ENCODE measurements at places on chromosomes 11 and 22.

GRCh38 chr22:46053563-46054090 is 76.7 kb upstream of the WNT7B start:
- peak; percentile 71 for DNase-seq

- no peak for DNase-seq
These were observed 433.3 kb downstream of the BUD13 start for GRCh38 chr11:116339306-116340098.

GRCh38 chr11:61630089-61630488 is 49.2 kb upstream of the SYT7 start:
- DNase-seq: no peak

DNA sequence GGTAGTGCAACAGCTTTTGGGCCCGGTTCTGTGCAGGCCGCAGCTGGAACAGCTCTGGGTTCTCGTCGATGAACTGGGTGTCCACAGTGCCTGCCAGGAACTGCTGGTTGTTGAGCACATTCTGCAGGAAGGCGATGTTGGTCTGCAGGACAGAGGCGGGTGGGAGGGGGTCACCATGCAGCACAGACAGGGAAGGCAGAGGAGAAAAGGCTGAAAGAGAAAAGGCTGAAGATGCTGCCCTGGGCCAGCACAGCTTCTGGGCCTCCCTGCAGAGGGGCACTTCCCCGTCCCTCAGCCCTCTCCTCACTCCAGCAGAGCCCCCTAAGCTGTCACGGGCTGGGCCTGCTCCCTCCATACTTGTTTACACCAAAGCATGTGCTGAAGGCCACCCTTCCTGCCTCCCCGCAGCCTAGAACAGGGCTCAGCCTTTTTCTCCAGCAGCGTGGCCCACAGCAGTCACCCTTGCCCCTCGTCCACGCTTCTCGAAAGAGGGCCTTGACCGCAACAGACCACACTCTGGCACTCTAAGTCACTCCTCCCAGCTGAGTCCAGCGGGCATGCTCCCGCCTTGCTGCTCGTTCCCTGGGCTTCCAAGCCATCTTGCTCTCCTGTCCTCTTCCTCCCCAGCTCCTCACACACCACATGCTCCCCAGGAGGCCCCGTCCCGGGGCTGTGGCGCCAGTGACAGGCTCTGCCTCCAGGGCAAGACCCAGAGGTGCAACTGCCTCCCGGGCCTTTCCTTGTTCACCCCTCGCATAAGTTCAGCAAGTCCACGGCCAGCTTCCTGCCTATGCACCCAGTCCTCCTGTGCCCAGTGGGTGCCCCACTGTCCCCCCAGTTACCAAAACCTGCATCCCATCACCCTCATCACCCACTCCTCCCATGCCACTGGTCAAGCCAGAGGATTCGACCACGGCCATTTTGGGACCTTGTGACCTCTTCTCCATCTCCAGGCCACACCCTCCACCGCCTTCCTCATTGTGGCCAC is 3.3 kb upstream of the LRFN4 start:
- DNase-seq: no peak

DNA sequence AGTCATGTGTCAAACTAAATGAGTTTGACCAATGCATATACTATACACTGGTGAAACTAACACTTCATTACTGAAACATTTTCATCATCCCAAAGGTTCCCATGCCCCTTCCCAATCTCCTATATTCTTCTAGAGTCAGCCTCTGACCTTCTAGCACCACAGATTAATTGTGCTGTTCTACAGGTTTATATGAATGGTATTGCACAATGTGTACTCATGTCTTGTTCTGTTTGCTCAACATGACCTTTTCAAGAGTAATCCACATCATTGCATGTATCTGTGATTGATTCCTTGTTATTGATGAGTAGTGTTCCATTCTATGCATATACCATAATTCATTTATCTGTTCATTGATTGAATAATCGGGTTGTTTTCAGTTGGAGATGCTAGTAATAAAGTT is 7.5 kb upstream of the OR8G1 start:
- no peak for DNase-seq

DNA sequence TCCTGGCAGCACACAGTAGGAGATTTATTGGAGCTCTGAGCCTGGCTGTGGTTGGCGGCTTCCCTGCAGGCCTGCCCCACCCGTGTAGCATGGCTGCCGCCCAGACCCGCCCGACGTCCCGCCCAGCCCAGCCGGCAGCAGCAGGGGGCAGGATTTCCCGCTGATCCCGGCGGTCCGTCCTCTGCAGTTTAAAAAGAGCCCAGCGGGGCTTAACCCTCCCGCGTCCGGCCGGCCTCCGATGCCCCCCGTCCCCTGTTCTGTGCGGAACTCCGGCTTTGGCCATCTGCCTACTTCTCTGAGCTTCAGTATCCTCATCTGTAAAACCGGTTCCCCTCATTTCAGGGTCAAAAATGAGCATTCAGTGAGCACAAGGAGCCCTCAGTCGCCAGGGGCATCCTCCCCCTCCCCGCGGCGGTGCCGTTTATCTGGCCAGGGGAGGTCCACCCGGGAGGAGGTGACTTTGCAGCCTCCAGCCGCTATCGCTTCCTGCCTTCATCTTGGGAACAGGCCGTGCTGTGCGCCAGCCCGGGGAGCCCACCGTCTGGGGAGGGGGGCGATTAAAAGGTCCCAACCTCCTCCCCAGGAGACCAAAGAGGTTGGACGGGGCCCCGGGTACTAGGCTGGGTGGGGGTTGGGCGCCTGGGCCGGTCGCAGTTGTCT is at the start of gene GAS2L1:
TSS of gene GAS2L1 (plus strand) at position 476 of the 660 bp plus-strand sequence. CDS start 1,456 bp downstream, outside the sequence.
- peak; percentile 82 for DNase-seq
